Lung microvascular endothelial cell (primary cell): ENCODE measurements at places on chromosomes 12 and 14.

GRCh38 chr14:49633640-49634546 lies 1.2 kb downstream of the DNAAF2 start:
- DNase-seq, result peak; percentile 98

- peak; percentile 58 for DNase-seq
Measured at GRCh38 chr12:14960548-14961465, 594 bp downstream of the ARHGDIB start.

DNA sequence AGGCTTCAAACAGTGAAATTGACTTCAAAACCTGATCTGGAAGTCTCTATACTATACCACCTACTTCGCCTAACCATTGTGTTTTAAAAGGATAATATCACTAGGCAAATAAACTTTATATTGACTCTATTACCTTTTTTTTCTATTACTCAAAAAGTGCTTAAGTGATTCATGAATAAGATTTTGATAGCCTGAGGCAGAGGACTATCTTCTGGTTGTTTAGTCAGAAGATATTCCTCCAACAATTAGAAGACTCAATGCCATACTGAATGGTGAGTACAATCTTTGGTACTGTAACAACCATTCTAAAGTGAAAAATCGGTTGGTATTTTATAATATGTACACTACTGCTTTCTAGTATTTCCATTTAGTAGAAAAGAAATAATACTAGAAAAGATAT lies 22.8 kb downstream of the SLC6A15 start:
- DNase-seq, result no peak

- DNase-seq, result no peak
Measured at GRCh38 chr12:107530701-107531100, 154.9 kb upstream of the PWP1 start.

DNA sequence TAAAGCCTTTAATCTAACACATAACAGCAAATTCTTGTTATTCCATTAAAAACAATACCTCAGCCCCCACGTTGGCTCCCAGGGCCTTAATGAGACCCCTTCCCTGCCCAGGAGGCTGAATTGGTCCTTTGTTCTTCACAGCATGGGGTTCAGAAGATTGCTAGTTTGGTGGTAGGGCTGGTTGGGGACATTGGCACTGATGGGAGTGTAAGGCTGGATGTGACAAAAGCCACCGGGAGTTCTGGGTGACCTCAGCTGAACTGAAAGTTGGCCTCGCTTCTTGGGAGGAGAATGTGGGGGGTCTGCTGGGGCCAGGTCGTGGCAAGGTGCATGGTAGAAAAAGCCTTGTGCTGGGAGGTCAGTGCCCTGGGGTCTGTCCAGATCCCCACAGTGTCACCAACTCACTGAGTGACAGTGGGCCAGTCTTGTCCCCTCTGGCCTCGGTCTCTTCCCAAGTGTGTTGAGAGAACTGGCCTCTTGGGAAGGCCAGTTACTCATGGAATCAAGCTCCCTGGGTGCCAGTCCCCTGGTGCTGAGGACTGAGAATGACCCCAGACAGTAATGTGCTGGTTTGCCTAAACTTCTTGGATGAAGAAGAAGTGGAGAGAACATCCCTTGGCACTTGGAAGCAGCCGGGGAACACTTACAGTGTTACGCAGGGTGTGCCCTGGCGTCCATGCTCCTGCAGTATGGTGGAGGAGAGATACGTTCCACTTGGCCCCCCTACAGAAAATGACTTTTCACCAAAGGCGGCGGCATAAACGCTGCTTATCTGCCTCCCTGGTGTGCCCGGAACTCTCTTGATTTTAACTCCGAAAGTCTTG lies 283.7 kb upstream of the RTL1 start:
- DNase-seq, result no peak

- no peak for DNase-seq
Measured at GRCh38 chr12:70110085-70110484, 133.1 kb upstream of the CNOT2 start.

DNA sequence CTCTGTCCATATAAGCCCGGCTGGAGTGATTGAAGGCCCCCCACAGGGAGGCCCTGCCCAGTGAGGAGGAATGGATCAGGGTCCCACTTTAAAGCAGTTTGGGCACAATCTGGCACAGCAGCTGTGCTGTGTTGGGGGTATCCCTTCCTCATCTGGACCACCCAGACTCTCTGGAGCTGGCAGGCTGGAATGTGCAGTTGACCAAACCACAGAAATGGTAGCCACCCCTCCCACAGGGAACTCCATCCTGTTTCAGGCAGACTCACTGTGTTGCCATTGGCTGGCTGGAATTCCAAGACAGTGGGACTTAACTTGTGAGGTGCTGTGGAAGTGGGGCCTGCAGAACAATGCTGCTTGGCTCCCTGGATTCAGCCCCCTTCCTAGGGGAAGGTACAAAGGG lies 53.5 kb upstream of the YARS2 start:
- no peak for DNase-seq

DNA sequence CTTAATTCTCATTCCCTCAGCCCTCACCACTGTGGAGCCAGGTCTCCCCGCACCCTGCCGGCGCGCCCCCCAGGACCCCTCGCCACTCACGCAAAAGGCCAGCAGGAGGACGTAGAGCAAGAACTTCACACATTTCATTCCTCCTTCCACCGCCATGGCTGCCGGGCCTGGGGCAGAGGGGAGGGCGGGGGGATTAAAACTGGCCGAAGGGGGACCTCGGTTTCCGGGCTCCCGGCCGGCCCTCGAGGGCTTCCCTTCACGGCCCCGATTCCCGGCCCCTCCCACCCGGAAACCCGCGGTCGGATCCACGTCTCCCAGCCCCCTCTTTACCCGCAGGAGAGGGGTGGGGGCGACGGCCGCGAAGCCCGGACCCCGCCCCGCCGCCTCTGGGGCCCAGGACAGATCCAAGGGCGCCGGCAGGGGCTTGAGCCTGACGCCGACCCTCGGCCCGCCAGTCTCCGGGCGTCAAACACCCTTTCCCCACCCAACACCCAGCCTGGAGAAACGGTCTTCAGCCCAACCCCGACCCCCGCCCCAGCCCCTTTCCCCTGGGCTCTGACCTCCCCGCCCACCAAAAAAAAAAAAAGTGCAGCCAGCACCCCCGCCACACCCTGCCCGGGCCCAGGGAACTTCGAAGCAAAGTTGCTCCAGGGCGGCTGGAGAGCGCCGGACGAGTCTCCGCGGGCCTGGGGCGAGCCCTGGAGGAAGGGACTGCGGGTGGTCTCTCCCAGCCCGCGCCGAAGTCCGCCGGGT lies 447 bp downstream of the CD63 start:
- peak; percentile 78 for DNase-seq

GRCh38 chr14:87257421-87257820 lies 735.6 kb downstream of the GALC start:
- no peak for DNase-seq

- DNase-seq, result no peak
Measured at GRCh38 chr12:5088586-5089264, 45.0 kb downstream of the KCNA5 start.

DNA sequence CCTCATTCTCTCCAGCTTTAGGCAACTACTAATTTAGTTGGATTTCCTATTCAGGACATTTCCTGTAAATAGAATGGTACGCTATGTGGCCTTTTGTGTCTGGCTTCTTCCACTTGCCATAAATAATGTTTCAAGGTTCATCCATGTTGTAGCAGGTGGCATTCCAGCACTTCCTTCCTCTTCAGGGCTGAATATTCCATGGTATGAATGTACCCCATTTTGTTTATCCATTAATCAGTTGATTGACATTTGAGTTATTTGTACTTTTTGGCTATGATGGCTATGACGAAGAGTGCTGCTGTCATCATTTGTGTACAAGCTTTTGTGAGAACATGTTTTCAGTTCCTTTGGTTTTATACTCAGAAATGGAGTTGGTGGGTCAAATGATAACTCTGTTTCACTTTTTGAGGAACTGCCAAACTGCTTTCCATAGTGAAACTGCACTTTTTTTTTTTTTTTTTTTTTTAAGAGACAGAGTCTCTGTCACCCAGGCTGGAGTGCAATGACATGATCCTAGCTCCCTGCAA lies 6.5 kb upstream of the CDK2AP1 start:
- peak; percentile 86 for DNase-seq

- DNase-seq, result no peak
Measured at GRCh38 chr14:86787717-86788116, 1205.3 kb downstream of the GALC start.

DNA sequence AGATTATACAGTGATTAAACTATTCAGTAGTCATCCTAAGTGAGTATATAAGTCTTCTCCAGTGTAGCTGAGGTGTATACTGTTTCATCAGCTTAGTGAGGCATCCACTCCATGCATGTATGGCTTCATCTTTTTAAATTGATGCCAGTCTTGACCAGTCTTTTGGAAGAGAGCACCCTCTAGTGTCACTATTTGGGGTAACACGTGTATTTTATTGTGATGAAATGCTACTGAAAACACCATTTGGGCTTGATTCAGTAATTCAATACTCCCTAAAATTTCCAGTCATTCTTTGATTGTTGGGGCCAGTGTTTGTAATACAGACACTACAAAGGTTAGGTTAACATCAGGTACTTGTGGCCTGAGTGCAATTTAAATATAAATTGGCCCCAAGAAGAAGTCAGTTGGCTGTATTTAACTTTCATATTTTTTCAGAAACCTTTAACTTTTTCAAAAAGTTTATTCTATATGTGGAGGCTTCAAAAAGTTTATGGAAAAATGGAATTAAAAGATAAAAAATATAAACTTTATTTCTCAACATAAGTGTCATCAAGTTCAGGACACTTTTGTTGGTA lies 35.3 kb downstream of the MIPOL1 start:
- DNase-seq, result peak; percentile 64

GRCh38 chr14:73833034-73833433 lies 18.6 kb upstream of the PTGR2 start:
- no peak for DNase-seq

DNA sequence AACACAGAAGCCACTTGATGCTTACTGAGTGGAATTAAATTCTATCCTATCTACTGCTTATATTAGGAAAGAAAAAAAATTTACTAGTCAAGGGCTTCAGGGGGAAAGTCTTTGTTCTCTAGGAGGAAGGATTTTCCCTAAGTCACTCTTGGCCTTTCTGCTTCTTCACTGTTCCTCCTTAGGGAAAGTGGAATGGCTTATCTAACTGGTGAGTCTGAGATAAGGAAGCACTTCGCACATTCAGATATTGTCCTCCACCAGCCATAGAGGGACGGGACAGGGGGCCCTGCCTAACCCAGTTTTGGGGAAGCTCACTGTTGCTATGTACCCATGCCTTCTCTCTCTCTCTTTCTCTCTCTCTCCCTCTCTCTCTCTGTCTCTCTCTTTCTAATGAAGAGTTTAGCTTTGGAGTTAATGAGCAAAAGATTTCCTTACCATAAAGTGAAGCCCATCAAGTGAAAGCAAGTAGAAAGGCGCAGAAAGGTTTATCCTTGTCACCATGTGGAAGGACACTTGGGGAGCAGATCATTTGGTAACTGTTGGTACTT lies 450.6 kb downstream of the ZFP36L1 start:
- no peak for DNase-seq

- DNase-seq, result no peak
Measured at GRCh38 chr12:10409392-10409791, at the start of gene KLRC4. Gene KLRC4 (minus strand): TSS chr12:10409757. CDS start chr12:10409575, 182 bp downstream.

GRCh38 chr12:122888232-122888752 lies 7.6 kb downstream of the VPS37B start:
- DNase-seq, result peak; percentile 95

- DNase-seq, result peak; percentile 65
Measured at GRCh38 chr12:546920-547845, 87.4 kb downstream of the B4GALNT3 start.
